Activated CD4-positive, alpha-beta T cell treated with anti-CD3 and anti-CD28 coated beads for 36 hours (primary cell): ENCODE measurements at places on chromosomes 16 and 17. TPM values are rescaled to one million over a fixed set of nuclear protein-coding genes. Genes with fewer than 3 reads are reported as not detected.

Gene ELMO3
- 3.0 TPM for total RNA-seq

Gene LRRC46
- 0.82 TPM for total RNA-seq

Gene TPSB2
- total RNA-seq, result not detected

Gene KLHL36
- 31.1 TPM for total RNA-seq

Gene SLC38A8
- not detected for total RNA-seq

Gene CNGB1
- total RNA-seq, result not detected

Gene EEF2KMT
- total RNA-seq, result 12.2 TPM

Gene STH
- total RNA-seq, result not detected

Gene PRSS22
- not detected for total RNA-seq

Gene EMP2
- total RNA-seq, result not detected

Gene HP
- total RNA-seq, result not detected

Gene CCL16
- not detected for total RNA-seq

Gene CDYL2
- total RNA-seq, result 21.5 TPM

Gene CTU2
- total RNA-seq, result 29.6 TPM

Gene CLEC19A
- total RNA-seq, result not detected

Gene GEMIN4
- total RNA-seq, result 49.7 TPM

Gene CMTR2
- total RNA-seq, result 15.8 TPM

Gene TRIM72
- 0.04 TPM for total RNA-seq

Gene PLA2G10
- total RNA-seq, result not detected

Gene RHBDL1
- total RNA-seq, result 0.40 TPM

Gene CLEC10A
- total RNA-seq, result not detected

Gene DRC3
- total RNA-seq, result 0.18 TPM

Gene MYH1
- not detected for total RNA-seq

Gene SYCE1L
- 7.1 TPM for total RNA-seq

Gene ARL5C
- not detected for total RNA-seq

Gene WNT9B
- not detected for total RNA-seq

Gene FSCN2
- 0.23 TPM for total RNA-seq

Gene GDPD3
- 6.1 TPM for total RNA-seq

Gene CCL4L2
- total RNA-seq, result 6.4 TPM
